ENCODE measurements at places on chromosomes 13 and 19.

- no peak for DNase-seq
These were observed 998 bp downstream of the NFKBIB start for GRCh38 chr19:38900743-38901190.

- no peak for DNase-seq
These were observed 7.9 kb downstream of the CEACAM3 start for GRCh38 chr19:41804336-41804735.

- no peak for DNase-seq
These were observed 10.3 kb downstream of the SCEL start for GRCh38 chr13:77545626-77546412.

- DNase-seq: no peak
These were observed 403.3 kb downstream of the COG6 start for GRCh38 chr13:40058757-40059236.

DNA sequence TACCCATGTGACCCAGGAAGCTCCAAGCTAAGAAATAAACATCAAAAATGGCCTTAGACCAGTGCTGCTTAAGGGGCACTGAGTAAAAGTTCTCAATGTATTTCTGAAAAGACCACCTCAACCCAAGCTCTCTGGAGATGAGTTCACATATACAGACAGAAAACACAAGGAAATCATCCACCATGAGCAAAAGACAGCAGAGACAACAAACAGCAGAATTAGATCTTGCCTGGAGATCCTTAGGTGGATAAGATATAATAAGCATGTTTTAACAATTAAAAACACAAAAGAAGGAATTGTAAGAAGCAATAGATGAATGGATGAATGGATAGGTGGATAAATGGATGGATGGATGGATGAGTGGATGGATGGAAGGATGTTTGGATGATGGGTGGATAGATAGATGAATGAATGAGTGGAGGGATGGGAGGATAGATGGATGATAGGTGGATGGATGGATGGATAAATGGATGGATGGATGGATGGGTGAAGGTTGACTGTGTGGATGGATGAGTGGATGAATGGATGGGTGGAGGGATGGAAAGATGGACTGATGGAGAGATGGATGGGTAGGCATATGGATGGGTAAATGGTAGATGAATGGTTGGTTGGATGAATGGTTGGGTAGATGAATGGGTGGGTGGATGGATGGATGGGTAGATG is 9.6 kb upstream of the NMRK2 start:
- DNase-seq: no peak

DNA sequence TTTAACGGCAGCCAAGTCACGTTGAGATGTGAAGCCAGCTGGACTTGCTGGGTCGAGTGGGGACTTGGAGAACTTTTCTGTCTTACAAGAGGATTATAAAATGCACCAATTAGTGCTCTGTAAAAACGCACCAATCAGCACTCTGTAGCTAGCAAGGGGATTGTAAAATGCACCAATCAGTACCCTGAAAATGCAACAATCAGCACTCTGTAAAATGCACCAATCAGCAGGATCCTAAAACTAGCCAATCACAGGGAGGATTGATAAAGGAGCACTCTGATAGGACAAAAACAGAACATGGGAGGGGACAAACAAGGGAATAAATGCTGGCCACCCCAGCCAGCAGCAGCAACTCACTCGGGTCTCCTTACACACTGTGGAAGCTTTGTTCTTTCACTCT is 337.6 kb upstream of the SLITRK5 start:
- no peak for DNase-seq

- DNase-seq: no peak
These were observed at the start of gene MUC16 for GRCh38 chr19:9009935-9010651. Gene MUC16, minus strand, starts transcription at chr19:9010409.

GRCh38 chr13:42967660-42968059 is 24.4 kb downstream of the EPSTI1 start:
- DNase-seq: no peak

DNA sequence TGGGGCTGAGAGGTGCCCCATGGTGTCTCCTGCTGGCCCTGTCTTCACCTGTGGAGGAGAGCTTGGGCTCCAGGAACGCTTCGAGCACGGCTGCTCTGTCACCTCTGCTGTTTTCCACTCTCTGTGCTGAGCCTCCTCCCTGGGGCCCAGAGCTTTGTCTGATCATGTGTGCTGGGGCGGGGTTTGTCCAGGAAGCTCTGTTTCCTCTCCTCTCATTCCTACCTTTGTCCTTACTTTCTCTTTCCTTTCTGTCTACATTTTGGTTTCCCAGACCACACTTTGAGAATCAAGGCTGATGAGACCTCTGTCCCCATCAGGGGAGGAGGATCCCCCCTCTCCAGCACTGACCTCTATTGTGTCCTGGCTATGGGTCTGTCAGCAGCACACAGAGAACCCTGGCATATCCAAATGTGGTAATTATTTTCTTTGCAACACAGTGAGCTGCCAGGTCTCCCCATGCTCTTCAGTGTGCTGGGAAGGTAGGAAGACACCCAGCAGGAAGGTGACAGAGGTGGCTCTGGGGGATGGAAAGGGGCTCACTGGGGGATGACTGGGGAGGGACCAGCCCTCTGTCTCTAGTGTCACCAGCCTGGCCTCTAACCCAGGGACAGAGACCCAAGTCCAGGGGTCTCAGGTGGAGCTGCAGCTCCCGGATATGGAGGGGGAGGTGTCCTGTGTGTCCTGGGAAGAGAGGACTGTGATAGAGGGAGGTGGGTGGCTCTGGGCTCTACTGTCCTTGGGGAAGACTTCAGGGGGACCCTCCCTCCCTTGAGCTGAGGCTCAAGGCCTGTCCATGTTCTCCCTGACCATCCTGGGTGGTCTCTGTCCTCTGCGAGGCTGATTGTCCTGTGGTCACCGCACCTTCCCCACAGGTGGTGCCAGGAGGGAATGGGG is at the start of gene CEACAM1:
TSS of gene CEACAM1 (minus strand) at position 128 of the 894 bp plus-strand sequence. CDS start at position 21, 107 bp downstream.
- peak; percentile 32 for DNase-seq

GRCh38 chr13:44104197-44104490 is 224.4 kb downstream of the LACC1 start:
- DNase-seq: no peak

DNA sequence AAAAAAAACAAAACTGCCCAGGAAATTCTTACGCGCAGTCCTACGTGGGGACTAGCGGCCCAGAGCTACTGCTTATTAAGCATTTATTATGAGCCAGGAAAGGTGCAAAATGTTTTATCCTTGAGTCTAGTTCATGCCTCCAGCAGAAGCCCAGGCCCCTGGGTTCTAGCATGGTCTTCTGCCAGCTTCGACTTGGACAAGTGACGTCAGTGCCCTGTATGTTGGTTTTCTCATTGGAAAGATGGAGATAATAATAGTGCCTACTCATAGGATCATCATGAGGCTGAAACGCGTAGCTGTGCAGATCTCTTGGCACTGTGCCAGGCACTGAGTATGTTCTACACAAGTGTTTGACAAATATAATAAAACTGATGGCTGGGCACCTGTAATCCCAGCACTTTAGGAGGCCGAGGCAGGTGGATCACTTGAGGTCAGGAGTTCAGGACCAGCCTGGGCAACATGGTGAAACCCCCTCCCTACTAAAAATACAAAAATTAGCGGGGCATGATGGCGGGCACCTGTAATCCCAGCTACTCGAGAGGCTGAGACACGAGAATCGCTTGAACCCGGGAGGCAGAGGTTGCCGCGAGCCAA is 12.4 kb upstream of the SULT2B1 start:
- no peak for DNase-seq

DNA sequence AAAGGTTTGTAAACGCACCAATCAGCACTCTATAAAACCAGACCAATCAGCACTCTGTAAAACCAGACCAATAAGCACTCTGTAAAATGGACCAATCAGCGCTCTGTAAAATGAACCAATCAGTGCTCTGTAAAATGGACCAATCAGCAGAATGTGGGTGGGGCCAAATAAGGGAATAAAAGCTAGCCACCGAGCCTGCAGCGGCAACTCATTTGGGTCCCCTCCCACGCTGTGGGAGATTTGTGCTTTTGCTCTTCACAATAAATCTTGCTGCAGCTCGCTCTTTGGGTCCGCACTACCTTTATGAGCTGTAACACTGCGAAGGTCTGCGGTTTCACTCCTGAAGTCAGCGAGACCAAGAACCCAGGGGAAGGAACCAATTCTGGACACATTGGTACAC is 28.0 kb downstream of the ZNF175 start:
- no peak for DNase-seq

- DNase-seq: no peak
These were observed 7.2 kb downstream of the RNASEH2B start for GRCh38 chr13:50916701-50917184.

DNA sequence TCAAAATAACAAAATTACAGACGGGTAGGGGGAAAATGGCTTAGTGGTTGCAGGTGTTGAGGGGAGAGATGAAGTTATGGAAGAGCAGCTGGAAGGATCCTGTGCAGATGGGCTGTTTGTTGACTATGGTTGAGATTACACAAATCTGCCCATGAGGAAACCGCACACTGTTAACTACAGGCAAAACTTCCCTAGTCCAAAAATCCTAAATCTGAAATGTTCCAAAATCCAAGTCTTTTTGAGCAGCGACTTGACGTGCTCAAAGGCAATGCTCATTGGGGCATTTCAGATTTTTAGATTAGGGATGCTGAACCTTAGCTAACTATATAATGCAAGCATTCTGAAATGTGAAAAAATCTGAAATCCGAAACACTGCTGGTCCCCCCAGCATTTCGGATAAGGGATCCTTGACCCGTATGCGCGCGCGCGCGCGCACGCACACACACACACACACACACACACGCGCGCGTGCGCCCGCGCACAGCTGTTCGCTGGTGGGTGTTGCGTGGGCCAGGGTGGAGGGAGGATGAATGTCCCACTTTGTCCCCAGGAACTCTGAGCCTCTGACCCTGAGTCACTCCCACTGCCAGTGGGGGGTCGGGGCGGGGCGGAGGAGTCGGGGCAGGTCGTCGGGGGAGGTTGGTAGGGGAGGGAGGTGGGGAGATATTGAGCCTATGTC is 6.8 kb downstream of the F2RL3 start:
- no peak for DNase-seq

GRCh38 chr13:22227895-22228294 is 557.0 kb downstream of the FGF9 start:
- DNase-seq: no peak

GRCh38 chr19:8387688-8388611 is 2.2 kb upstream of the RAB11B start:
- no peak for DNase-seq

DNA sequence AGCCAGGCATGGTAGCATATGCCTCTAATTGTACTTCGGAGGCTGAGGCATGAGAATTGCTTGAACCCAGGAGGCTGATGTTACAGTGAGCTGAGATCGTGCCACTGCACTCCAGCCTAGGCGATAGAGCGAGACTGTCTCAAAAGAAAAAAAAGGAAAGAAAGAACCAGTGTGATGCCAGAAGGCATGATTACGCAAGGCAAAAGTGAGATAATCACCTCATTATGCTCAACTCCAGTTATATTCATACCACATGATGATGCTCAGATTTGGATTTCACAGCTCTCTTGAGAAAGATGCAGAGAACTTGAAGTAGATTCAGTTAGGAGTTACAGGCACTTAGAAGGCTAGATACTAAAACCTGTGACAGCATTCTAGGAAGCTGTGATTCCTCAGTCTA is 21.8 kb downstream of the RCBTB1 start:
- no peak for DNase-seq

- DNase-seq: no peak
These were observed 10.2 kb upstream of the JSRP1 start for GRCh38 chr19:2266183-2266993.

All from stimulated activated CD4-positive, alpha-beta T cell treated with anti-CD3 and anti-CD28 coated beads, TNF-alpha, amount 100 ng/mL, for 4 hours (primary cell).